ENCODE measurements at places on chromosomes 6 and 20.

DNA sequence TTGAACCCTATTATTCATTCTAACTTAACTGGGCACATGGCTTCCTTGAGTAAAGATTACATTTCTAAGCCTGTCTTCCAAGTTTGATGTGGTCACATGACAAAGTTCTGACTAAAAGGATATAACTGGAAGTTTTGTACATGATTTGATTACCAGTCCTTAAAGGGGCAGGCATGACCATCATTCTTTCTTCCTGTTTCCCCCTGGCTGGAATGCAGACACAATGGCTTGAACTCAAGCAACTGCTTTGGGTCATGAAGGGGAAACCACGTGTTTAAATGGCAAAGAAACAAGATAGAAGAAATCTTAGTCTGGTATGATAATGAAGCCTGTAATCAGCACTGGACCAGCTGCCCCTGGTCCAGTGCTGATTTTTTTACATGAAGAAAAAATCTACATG is 15.6 kb upstream of the SHLD1 start:
- no peak for DNase-seq

DNA sequence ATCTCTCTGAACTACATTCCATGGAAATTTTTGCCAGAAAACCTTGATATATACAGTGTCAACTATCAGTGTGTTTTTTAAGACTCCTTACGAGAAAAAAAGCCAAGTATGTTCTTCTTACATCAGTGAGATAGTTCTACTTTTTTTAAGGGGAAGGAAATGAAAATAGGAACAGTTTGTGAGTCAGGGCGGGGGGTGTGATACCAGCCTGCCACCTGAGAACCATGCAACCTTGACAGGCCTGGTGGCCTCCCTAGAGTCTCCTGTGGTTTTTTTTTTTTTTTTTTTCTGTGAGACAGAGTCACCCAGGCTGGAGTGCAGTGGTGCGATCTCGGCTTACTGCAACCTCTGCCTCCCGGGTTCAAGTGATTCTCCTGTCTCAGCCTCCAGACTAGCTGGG is 96.3 kb upstream of the GCM1 start:
- DNase-seq: no peak

DNA sequence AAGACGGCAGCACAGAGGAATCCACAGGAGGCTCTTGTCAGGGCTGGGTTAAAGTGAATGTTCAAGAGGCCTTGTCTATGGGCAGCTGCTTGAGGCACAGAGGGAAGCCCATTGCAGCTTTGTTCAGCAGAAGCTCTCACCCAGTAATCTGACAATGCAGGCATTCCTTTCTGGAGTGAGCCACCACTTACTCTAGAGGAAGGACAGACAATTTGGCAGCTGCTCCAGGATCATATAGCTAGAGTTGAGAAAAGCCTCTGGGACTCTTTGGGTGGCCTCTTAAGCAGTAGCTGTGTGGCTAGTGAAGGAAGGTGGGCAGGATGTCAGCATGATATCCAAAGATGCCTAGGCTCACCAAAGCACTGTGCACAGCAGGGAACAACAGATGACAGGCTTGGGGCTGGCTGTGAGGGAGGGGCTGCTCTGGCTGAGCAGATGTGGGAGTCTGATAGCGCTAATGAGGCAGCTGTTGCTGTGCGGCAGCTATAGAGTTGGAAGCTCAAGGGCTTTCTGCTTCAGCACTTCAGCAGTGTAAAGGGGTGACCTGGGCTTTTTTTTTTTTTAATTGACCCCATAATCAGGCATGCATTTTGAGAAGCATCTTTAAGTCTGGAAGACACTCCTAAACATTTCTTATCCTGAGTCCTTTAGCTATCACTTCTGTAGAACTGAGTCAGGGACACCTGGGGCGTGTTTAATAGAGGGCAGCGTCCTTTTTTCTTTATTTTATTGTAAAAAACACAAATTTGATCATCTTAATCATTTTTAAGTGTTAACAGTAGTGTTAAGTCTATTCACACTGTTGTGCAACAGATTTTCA is 27.2 kb downstream of the CMTR1 start:
- no peak for DNase-seq

DNA sequence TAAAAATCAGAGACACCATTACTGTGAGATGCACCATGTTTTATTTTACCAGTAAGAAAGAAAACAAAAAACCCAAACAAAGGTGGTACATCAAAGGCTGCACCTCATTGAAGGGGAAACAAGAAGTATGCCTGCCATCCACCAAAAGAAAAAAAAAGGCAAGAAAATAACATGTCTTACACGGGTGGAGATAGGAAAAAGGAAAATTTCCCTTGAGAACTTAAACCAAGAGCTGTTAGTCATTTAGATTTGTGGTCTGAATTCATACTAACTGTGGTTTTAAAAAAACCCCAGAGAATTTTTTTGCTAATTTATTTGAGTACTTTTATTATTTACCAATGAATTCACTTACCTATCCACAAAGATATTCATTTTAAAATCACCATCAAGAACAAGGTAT is 144.0 kb downstream of the LRRC1 start:
- DNase-seq: no peak

GRCh38 chr6:163489584-163489983 is 75.1 kb downstream of the QKI start:
- no peak for DNase-seq

- no peak for DNase-seq
Measured at GRCh38 chr6:76814496-76815458, 648.5 kb downstream of the HTR1B start.

GRCh38 chr20:19690462-19690861 is 67.6 kb upstream of the RIN2 start:
- no peak for DNase-seq

DNA sequence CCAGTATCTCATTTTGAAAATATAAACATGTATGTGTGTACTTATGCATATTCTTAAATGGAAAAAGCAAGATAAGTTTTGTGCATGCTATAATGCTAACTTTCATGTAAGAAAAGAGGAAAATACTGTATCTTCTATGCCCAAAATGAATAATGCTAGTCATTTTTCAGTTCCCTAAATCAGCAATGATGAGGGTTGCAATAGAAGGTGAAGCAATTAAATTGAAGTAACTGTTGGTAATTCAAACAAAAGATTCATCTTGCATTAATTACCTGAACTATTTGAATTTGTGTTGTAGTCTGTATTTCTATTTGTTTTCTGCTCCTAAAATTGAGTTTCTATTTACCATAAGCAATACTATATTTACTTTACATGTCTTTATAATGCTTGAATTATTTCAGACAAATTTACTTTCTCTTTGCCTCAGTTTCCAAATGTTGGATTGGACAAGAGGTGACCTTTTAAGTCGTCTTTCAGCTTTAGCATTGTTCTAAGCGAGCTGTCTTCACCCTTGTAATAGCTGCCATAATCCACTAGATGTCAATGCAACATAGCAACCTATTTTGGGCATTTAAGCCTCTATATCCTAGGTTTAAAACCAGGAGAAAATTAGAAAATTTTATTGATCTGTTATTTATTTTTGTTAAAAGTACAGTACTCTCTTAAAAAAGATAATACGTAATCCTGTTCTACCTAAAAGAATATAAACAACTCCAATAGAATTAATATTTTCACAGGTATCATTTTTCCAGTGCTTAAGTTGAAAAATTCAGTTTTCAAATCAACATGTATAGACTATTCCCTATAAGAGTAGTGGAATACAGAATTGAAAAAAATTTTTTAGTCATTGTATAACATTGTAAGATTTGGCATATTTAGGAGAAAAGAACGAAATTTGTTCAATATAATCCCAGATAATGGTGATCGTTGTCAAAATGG is 52.3 kb upstream of the IFNGR1 start:
- DNase-seq: peak; percentile 35

DNA sequence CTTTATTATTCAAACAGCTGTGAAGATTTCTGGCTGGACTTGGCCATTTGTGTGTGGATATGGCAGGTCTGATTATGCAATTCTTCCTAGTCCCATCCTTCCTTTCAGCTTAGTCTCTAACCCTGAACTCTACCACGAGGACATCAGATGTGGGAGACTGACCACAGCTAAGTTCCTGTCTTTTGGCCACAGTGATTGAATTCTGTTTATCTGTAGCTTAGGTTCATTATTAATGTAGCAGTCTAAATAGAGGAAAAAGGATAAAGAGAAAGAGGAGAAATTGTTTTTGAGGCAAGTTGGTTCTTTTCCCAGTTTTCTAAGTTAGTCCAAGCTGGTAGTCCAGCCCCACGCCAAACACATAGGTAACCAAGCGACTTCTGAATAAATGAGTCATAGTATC is 598.9 kb downstream of the RFPL4B start:
- DNase-seq: no peak

DNA sequence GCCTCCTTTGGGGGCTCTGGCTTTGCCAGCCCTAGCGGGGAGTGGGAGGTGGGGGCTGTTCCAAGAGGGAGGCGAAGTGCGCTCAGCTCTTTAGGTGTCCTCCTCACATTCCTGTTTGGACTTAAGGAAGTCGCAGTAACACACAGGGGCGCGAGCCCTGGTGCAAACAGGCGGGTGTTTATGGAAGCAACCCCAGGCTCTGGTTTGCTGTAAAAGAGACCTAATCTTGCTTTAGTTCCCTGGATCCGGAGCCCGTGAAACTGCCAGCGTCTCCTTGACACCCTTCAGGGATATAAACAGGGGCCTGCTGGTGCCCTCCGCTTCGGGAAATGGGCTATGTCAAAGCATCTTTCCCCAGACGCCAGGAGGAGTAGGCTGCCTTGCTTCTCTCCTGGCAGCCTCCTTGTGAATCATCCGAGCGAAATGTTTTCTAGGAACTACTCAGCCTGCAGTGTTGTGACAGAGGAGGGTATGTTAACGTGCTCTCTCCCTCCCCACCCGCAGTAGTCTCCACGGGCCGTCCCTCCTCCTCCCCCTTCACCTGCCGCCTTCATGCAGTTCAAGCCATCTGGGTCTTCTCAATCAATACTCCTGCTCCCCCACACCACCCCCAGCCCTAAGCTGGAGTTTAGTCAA is 168.0 kb upstream of the LRFN2 start:
- DNase-seq: no peak

DNA sequence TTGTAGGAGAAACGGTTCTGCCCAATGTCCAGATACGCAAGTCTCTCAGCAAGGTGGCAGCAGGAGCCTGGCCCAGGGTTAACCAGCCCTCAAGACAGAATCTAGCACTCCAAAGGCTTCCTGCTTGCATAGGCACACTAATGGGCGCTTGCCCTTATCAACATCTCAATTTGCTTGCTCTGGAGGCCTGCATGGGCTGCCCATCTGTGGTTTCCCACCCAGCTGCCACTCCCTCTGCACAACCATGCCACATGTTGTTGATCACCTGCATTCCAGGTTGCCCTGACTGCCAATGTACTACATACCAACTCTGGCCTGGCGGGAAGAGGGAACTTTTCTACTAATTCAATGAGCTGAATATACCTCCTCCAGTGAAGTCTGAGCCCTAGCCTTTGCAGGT is 74.6 kb downstream of the ATG5 start:
- no peak for DNase-seq

DNA sequence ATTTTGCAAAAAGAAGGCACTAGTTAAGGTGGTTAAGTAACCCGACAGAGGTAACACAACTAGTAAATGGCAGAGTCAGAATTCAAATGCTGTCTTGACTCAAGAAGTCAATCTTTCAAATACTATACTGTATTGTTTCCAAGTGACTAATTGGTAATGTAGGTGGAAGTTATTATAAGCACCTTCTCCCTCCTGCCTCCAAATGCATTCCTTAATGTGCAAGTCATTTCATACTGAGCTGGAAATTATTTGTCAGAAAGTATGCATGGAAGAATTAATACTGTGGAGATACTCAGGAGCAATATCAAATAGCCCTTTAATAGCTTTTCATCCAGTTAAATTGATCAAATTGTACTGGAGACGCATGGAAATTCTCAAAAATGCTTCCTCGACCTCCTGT is 579.1 kb downstream of the DOK5 start:
- DNase-seq: no peak

GRCh38 chr6:125154761-125155135 is 1.2 kb downstream of the TPD52L1 start:
- no peak for DNase-seq

DNA sequence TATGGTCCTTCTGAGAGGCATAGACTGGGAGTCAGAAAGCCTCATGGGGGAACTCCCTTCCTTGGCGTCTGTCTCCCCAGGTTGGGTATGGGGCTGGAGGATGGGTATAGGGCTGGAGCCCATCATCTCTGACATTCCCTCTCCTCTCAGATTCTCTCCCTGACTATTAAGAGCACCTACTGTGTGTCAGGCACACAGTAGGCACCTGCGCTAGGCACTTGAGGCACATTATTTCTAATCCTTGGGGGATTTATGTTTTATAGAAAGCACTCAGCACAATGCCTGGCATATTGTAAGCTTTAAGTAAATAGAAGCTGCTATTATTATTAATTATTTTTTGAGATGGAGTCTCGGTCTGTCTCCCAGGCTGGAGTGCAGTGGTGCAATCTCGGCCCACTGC is 76.3 kb downstream of the CD40 start:
- no peak for DNase-seq

- no peak for DNase-seq
Measured at GRCh38 chr20:5973971-5974370, 23.5 kb downstream of the MCM8 start.

- no peak for DNase-seq
Measured at GRCh38 chr6:35049900-35050756, 91.0 kb downstream of the TCP11 start.

DNA sequence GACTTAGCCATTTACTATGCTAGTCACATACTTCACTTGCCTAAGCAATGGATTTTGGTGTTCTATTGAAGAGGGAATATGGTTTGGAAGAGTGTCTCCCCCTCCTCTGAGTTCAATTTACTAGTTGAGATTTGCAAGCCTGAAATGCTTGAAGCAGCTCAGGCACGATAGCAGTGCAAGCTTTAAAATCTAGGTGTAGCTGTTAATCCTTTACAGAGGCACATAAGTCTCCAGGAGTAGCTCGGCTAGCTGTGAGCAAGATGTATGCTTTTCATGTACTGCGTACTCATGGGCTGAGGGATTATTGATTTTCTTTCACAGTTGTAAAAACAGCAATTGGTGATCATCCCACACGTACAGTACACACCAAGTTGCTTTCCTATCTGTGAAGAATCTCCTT is 726 bp downstream of the FLRT3 start:
- no peak for DNase-seq

- peak; percentile 69 for DNase-seq
Measured at GRCh38 chr6:158220786-158221442, 52.8 kb downstream of the GTF2H5 start.

GRCh38 chr20:2820084-2820895 is 4.1 kb downstream of the TMEM239 start:
- DNase-seq: no peak

- no peak for DNase-seq
Measured at GRCh38 chr20:48448666-48449600, 378.9 kb downstream of the PREX1 start.

DNA sequence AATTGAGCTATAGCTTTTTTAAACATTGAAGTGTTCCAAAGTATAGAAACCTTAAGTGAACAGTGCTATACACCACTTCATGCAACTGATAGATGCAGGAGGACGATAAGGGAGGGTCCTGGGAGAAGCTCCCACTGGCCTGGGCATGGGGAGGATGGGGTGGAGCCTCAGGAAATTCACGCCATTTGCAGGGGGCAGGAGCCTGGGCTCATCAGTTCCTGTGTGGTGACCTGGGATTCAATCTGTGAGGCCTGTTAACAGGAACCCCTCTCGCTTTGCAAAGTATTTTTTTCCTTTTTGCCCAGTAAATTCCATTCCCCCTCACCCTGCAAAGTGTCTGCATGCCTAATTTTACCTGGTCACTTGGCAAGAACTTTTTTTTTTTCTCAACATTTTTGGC is 11.0 kb upstream of the ASCC3 start:
- no peak for DNase-seq

- DNase-seq: no peak
Measured at GRCh38 chr6:169139179-169139971, 114.3 kb downstream of the THBS2 start.
